GM20000 (cell line): ENCODE measurements at places on chromosomes 4 and X.

DNA sequence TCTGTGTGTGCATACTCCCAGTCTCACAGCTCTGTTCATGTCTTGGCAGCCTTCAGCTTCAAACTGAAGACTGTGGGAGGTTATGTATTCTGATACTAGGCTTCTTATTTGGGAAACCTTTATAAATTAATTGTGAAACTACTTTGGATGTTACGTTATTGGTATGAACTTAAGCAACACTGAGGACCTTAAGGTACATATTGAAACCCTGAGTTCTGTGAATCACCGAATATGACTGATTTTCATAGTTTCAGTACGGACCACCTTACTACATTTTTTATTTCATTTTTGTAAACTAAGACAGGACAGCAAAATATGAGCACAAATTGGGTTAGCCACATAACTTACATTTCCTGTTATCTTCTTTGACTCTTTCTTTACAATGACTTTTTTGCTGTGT is 498.4 kb downstream of the PDGFC start:
- DNase-seq = no peak

DNA sequence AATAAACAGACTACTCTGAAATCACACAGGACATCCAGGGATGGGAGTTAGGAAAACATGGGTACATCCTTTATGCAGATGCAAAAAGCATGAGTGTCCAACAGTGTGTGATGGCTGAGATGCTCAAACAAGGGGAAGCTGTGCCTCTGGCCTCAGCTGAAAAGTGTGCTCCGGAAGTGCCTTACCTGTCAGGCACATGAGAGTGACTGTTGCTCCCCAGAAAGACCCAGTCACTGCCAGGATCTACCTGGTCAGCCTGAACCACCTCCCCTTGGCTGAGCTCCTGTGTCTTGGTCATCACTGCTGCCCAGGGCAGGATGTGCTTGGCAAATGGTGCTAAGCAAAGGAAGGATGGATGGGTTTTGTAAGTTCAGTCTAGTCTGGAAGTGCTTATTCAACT is 4.0 kb downstream of the PPP2R2C start:
- no peak for DNase-seq

GRCh38 chrX:106862972-106863688 is 40.0 kb downstream of the RIPPLY1 start:
- DNase-seq = peak; percentile 2

DNA sequence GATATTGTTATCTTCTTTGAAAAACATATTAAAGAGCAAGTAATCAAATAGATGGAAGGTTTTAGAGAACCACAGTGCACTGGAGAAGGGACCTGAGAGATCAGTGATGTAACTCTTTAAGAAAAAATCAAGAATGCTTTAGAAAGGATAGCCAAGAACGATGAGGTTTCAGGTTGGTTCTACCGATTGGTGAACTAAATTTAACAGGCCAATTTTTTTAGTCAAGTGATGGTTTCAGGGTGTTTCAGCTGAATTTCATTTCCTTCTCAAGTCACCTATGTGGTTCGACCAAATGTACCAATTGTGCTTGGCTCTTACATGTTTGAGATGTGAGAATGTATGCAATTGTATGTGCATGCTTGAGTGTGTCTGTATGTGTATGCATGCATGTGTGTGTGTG is 26.5 kb downstream of the HS3ST1 start:
- DNase-seq = peak; percentile 46

GRCh38 chrX:154775419-154776349 is 13.0 kb downstream of the DKC1 start:
- no peak for DNase-seq

DNA sequence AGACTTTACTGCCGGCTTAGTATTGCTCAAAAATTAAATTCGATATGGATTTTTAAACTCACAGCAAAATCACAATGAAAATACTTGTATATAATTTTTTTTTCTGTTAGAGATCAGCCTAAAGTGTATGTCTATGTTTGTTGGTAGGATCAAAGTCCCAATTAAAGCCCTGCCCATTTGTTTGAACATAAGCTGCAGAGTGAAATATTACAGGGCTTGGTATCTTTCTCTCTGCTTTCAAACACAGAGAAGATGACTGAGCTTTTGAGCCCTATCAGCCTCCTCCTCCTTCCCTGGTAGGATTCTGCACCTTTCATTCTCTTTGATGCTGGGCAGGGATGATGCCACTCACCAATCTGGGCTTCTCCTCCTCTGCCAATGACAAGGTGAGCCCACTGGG is 345.4 kb downstream of the PPP1R2C start:
- no peak for DNase-seq

GRCh38 chr4:129334136-129334535 is 238.2 kb downstream of the C4orf33 start:
- no peak for DNase-seq

- DNase-seq = no peak
Measured at GRCh38 chrX:51435101-51435500, 61.3 kb downstream of the NUDT11 start.

DNA sequence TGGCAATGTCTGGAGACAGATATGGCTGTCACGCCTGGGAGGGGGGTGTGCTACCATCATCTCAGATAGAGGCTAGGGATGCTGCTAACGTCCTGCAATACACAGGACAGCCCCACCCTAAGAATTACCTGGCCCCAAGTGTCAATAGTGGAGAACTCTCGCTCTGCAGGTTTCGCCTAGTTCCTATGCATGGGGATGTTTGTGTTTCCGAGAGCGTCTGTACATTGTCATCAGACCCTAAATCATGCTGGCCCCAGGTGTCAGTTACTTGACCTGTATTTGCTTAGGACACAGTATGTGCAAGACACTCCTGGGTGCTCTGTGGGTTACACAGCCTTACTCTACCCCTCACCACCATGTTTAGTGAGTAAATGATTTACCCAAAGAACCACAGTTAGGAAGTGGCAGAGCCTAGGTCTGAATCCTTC is 90.8 kb downstream of the AFF1 start:
- no peak for DNase-seq
